ENCODE measurements at places on chromosomes 3 and 15. TPM values are rescaled to one million over a fixed set of nuclear protein-coding genes. Genes with fewer than 3 reads are reported as not detected.

PDZRN3 gene
- total RNA-seq, result 63.4 TPM

LRRC3B gene
- 0.12 TPM for total RNA-seq

ROPN1 gene
- 0.49 TPM for total RNA-seq

MLF1 gene
- 78.4 TPM for total RNA-seq

OIP5 gene
- total RNA-seq, result not detected

ZNF710 gene
- 5.4 TPM for total RNA-seq

ALDH1A2 gene
- total RNA-seq, result 5.0 TPM

HYAL3 gene
- 1.9 TPM for total RNA-seq

- H3K27me3 ChIP-seq, result no peaks in the 10 kb centered on the region
- DNase-seq, result peak; percentile 68
- H3K4me1 ChIP-seq, result peaks cover 61% of the 10 kb centered on the region
- H3K27ac ChIP-seq, result peak overlapping the region; percentile 98
These were observed 220.8 kb upstream of the TPRG1 start for GRCh38 chr3:188950832-188951489.

GRCh38 chr15:70147178-70147760, 49.6 kb upstream of the TLE3 start:
- DNase-seq, result no peak
- no peak overlapping the region for H3K4me3 ChIP-seq
- H3K27ac ChIP-seq, result no peak overlapping the region
- H3K36me3 ChIP-seq, result no peaks in the 10 kb centered on the region
- peaks cover 23% of the 10 kb centered on the region for H3K4me1 ChIP-seq
- H3K27me3 ChIP-seq, result no peaks in the 10 kb centered on the region

- H3K36me3 ChIP-seq, result no peaks in the 10 kb centered on the region
- DNase-seq, result no peak
- H3K27me3 ChIP-seq, result no peaks in the 10 kb centered on the region
- H3K4me1 ChIP-seq, result peaks cover 15% of the 10 kb centered on the region
- H3K27ac ChIP-seq, result no peak overlapping the region
- H3K4me3 ChIP-seq, result no peak overlapping the region
These were observed 47.1 kb downstream of the USF3 start for GRCh38 chr3:113649174-113649845.

- no peak for DNase-seq
- peak overlapping the region; percentile 32 for H3K27ac ChIP-seq
- no peak overlapping the region for H3K4me3 ChIP-seq
These were observed 369.2 kb upstream of the MCTP2 start for GRCh38 chr15:93861956-93862741.

- H3K27ac ChIP-seq, result no peak overlapping the region
- no peaks in the 10 kb centered on the region for H3K4me1 ChIP-seq
- no peak overlapping the region for H3K4me3 ChIP-seq
- H3K27me3 ChIP-seq, result no peaks in the 10 kb centered on the region
- H3K36me3 ChIP-seq, result no peaks in the 10 kb centered on the region
These were observed 61.1 kb downstream of the SCN11A start for GRCh38 chr3:38990621-38991020.

DNA sequence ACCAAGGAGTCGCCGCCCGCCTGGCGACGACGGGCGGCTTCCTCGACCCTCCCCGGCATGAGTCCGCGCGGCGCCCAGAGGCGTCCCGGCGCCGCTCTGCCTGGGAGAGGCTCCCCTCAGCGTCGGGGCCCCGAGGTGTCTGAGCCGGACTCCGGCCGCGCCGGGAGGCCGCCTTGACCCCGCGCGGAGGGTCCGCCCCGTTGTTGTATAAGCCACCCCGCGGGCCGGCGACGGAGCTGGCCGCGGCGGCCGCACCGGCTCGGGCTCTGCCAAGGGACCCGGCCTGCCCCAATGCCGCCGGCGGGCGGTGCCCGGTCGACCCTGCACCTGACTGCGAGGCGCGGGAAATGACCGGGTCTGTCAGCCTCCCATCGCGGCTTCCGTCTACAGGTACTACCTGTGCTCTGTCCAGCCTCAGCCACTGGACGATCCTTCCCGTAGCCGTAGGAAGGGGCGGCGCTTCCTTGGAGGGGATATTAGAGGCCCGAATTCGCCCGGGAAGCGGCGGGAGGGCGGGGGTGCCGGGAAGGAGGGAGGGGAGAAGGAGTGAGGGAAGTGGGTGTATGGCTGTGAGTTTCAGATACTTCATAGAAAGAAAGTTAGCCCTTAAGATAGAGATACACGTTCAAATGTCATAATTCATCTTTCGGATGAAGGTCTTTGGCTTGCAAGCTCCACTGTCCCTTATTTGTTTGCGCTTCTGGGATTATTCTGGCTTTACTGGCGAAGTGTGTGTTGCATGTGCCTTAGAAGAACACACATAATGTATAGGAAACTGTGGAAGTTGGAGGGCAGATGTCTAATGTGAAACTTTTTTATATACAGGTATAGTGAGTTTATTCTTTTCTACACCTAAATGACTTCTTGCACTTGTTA, 620 bp downstream of the ABHD5 start:
- DNase-seq, result peak; percentile 63
- H3K4me3 ChIP-seq, result peak overlapping the region; percentile 84
- no peaks in the 10 kb centered on the region for H3K27me3 ChIP-seq
- H3K27ac ChIP-seq, result peak overlapping the region; percentile 96
- H3K36me3 ChIP-seq, result no peaks in the 10 kb centered on the region
- peaks cover 15% of the 10 kb centered on the region for H3K4me1 ChIP-seq

DNA sequence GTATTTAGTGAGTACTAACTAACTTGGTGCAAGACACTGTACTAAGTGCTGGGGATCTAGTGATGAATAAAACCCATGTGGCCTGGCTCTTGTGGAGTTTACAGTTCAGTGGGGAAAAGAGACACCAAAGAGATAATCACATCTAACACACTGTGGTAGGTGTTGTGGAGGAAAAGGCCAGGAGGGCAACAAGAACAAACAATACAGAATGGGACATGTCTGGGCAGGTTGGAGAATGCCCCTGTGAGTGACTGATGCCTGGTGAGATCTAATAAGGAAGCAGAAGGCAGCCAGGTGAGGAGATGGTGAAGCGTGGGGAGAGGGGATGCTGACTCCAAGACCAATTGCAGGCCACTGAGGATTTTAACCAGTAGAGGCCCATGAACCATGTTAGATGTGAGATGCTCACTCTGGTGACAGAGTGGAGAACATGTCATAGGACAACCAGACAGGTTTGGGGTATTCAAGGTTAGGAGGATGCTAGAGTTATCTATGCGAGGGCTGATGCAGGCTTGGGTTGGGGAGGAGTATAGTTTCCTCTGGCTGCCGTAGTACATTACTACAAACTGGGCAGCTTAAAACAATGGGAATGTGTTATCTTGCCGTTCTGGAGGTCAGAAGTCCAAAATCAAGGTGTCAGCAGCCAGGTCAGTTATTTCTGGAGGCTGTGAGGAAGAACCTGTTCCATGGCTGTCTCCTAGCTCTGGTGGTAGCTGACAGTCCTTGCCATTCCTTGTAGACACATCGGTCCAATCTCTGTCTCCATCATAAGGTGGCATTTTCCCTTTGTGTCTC, 81.4 kb downstream of the ARNT2 start:
- no peaks in the 10 kb centered on the region for H3K27me3 ChIP-seq
- no peak for DNase-seq
- H3K36me3 ChIP-seq, result no peaks in the 10 kb centered on the region
- no peak overlapping the region for H3K4me3 ChIP-seq
- H3K4me1 ChIP-seq, result peaks cover 15% of the 10 kb centered on the region
- H3K27ac ChIP-seq, result no peak overlapping the region

DNA sequence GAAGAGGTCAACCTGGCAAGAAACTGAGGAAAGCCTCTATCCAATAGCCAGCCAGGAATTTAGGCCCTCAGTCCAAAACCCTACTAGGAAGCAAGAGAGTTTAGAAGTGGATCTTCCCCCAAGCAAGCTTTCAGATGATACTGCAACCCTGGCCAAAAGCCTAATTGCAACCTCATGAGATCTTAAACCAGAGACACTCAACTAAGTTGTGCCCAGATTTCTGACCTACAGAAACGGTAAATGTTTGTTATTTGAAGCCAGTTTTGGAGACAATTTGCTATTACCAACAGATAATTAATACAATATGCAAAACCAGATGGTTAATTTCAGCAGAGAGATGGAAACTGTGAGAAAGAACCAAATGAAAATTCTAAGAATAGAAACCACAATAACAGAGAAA, 21.7 kb upstream of the SUSD5 start:
- no peak overlapping the region for H3K4me3 ChIP-seq
- H3K36me3 ChIP-seq, result no peaks in the 10 kb centered on the region
- no peaks in the 10 kb centered on the region for H3K4me1 ChIP-seq
- H3K27ac ChIP-seq, result no peak overlapping the region
- H3K27me3 ChIP-seq, result peaks cover 3% of the 10 kb centered on the region

GRCh38 chr3:30752970-30753369, 141.5 kb downstream of the GADL1 start:
- H3K4me3 ChIP-seq, result no peak overlapping the region
- H3K4me1 ChIP-seq, result no peaks in the 10 kb centered on the region
- H3K27me3 ChIP-seq, result no peaks in the 10 kb centered on the region
- DNase-seq, result no peak
- no peak overlapping the region for H3K27ac ChIP-seq

DNA sequence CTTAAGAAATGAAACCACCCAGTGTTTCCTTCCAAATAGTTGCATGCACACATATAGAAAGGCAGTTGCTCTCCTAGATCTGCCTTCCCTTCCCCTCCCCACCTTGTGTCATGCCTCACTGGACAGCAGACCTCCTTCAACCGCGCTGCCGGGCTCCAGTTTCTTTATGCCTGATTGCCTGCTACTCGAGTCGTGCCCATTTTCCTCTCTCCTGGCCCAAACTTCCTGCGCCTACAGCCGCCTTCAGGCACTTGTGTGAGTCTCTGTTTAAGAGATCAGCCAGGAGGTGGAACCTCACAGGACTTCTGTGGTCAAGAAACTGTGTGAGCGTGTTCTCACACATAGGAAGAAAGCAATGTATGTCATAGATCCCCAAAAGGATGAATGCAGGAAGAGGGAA, 8.8 kb upstream of the FAM107A start:
- peak overlapping the region; percentile 76 for H3K27ac ChIP-seq
- peaks cover 33% of the 10 kb centered on the region for H3K4me1 ChIP-seq
- DNase-seq, result no peak
- no peaks in the 10 kb centered on the region for H3K36me3 ChIP-seq
- peaks cover 8% of the 10 kb centered on the region for H3K27me3 ChIP-seq
- H3K4me3 ChIP-seq, result no peak overlapping the region

- DNase-seq, result no peak
- peaks cover 30% of the 10 kb centered on the region for H3K36me3 ChIP-seq
- peaks cover 5% of the 10 kb centered on the region for H3K4me1 ChIP-seq
- no peak overlapping the region for H3K4me3 ChIP-seq
- H3K27me3 ChIP-seq, result no peaks in the 10 kb centered on the region
These were observed 32.2 kb downstream of the GPD1L start for GRCh38 chr3:32138545-32139104.

- peak overlapping the region; percentile 93 for H3K27ac ChIP-seq
- H3K27me3 ChIP-seq, result no peaks in the 10 kb centered on the region
- H3K4me3 ChIP-seq, result peak overlapping the region; percentile 100
- H3K36me3 ChIP-seq, result no peaks in the 10 kb centered on the region
- no peak for DNase-seq
These were observed 1.3 kb downstream of the TTBK2 start for GRCh38 chr15:42919308-42919707.

- no peak overlapping the region for H3K4me3 ChIP-seq
- no peaks in the 10 kb centered on the region for H3K27me3 ChIP-seq
- no peak overlapping the region for H3K27ac ChIP-seq
- no peak for DNase-seq
- no peaks in the 10 kb centered on the region for H3K4me1 ChIP-seq
- no peaks in the 10 kb centered on the region for H3K36me3 ChIP-seq
These were observed 24.7 kb upstream of the TIPARP start for GRCh38 chr3:156649681-156650080.

DNA sequence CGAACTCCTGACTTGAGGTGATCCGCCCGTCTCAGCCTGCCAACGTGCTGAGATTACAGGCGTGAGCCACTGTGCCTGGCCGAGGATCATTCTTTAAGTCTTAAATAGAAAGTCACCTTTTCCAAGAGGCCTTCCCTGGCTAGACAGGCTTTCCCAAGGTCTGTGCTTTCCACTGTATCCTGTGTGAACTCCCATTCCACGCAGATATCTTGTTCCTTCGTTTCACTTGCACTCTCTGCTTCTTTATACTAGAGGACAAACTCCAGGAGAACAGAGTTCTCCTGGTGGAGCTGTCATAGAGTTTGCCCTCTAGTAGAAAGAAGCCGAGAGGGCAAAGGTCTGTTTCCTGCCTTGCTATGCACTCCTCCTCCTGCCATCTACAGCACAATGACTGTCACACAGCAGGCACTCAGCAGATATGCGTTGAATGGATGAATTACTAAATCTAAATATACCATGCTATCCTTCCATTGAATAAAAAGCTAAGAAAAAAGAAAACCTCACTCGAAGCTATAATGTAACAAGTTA, 211.2 kb downstream of the FOXP1 start:
- H3K27me3 ChIP-seq, result no peaks in the 10 kb centered on the region
- no peak overlapping the region for H3K4me3 ChIP-seq
- DNase-seq, result no peak
- H3K4me1 ChIP-seq, result peaks cover 12% of the 10 kb centered on the region
- H3K36me3 ChIP-seq, result no peaks in the 10 kb centered on the region
- H3K27ac ChIP-seq, result no peak overlapping the region

DNA sequence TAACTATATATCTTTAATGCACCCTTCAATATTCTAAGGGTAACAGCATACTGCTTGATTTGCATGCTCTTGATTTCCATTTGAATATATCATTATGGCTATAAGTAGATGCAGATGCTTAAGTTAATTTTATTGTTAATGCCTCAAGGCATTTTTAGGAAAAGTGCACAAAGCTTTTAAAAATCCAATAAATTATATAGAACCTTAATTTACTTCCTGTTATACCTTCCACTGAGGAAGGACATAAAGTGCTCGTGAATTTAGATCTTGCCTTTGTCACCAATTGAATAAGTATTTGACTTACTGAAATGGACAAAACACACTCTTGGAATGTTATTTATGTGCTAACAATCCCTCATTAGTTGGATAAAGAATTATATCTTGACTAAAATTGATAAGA, 276.7 kb upstream of the CCDC54 start:
- no peaks in the 10 kb centered on the region for H3K36me3 ChIP-seq
- no peak overlapping the region for H3K27ac ChIP-seq
- no peaks in the 10 kb centered on the region for H3K4me1 ChIP-seq
- no peaks in the 10 kb centered on the region for H3K27me3 ChIP-seq

DNA sequence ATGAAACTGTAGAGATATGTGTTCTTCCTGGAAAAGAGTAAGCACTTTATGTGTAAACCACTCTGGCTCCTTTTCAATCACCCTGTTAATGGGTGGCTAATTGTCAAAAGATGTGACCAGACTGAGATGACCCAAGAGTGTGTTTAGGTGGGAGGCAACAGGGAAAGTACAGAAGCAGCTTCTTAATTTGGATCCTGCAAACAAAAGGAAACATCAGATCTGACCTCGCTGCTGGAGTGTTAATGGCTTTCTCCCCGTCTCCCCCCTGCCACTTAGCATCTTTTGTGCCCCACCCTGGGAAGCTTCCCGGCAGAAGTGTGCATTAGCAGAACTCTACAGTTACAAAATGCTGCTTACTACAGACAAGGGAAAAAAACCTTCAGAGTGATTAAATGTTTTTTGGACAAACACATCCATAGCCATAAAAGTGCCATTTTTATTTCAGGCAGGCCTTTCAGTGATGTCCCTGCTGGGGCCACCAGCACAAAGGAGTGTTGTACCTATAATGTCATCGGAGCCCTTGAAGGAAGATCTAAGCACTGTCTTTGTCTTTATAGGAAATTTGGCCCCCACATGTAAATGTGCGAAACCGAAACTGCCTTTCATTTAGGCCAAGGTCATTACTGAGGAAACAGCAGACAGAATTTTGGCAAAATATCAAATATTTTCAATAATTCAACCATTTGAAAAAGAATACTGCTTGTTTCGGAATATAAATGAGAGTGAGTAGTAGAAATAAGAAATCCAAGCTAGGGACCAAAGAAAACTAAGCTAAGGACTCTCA, 311.0 kb downstream of the WDR72 start:
- no peak overlapping the region for H3K4me3 ChIP-seq
- DNase-seq, result no peak
- no peaks in the 10 kb centered on the region for H3K4me1 ChIP-seq
